ENCODE measurements at places on chromosomes 5 and 9.

- DNase-seq: no peak
Measured at GRCh38 chr5:140041099-140041491, 2.0 kb downstream of the NRG2 start.

DNA sequence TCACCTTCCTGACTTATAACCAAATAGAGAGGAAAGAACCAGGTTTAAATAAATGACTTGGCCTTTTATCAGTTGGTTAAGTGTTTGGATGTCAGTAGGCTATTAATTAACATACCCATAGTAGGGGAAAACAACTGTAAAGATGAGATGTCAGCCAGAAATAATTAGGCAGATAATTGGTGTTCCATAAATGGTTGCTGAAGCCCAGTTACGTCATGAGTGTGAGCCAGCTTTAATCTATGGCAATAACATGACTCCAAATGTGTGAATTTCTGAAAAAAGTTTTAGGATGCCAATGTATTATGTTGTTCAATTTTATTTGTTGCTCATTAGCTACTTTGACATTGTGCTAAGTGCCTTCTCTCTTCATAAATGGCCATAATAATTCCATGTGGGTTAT is 180.5 kb downstream of the FBXL7 start:
- no peak for DNase-seq

DNA sequence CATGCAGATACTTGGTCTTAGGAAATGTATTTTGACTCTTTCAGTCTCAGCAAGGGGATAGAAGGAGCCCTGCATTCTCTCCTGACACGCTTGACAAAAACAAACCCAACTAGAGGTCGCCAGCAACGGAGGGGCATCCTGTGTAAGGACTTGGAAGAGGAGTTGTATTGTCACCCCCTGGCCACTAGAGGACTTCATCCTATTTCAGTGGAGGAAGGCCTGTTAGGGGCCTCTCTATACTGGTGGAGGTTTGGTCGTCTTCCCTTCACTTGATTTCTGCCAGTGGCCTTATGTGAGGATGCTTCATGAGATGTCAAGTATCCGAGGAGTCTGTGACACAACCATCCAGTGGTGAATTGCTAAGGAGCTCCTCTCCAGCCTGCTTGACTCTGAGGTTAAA is 122.8 kb upstream of the STC2 start:
- no peak for DNase-seq

GRCh38 chr9:81460693-81461092 is 228.7 kb downstream of the TLE1 start:
- DNase-seq: no peak

Data from activated CD4-positive, CD25-positive, alpha-beta regulatory T cell treated with anti-CD3 and anti-CD28 coated beads, Interleukin-2, amount 50 U/mL, for 16 hours (primary cell).